ENCODE measurements at places on chromosomes 1 and 21.
A peak's percentile ranks its signal among the peaks of the same experiment; 100 is the strongest.

GRCh38 chr1:234683127-234683860, 73.3 kb upstream of the IRF2BP2 start:
- DNase-seq, result peak; percentile 45

DNA sequence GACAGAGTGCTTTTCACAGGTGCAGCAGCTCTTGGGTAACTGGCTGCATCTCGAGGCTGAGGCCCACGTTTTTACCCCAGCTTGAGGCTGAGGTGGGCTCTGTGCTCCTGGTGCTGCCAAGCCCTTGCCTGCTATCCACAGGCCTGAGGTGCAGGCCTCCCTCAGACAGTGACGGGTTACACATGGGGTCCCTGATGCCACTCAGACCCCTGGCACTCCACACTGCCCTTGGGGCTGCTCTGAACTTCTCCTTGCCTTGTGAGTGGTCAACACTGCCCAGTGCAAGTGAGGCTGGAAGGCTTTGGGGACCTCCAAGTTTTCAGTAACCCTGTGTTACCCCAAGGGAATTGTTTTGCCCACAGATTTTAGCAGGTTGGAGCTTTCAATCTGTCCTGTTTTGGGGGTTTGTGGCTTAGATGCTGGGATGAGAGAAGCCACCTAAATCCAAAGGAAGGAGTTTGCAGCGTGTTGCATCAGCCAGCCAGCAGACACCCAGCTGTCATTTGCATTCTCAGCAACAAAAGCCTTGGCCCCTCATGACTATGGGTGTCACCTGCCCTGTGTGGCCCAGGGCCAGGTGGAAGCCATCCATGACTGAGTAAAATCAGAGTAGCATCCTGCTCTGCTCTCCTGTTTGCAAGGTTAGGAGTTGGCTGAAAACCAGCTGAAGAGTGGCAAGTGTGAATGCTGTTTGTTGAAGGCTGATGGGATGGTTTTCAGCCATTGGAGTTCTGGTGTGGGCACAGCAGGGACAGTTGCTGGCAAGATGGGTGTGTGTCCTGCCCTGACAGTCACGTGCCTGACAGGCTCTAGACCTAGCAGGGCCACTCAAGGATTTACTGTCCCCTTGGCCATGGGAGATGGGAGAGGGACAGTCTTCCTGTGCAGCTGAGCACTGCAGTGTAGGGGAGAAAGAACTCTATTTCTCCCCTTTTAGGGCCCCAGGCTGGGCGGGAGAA, 3.2 kb downstream of the RNF187 start:
- no peak for DNase-seq

GRCh38 chr1:229940684-229941083, 126.4 kb upstream of the GALNT2 start:
- no peak for DNase-seq

GRCh38 chr1:234725177-234726132, 115.5 kb upstream of the IRF2BP2 start:
- DNase-seq, result no peak

GRCh38 chr1:193416226-193417024, 230.0 kb upstream of the B3GALT2 start:
- DNase-seq, result no peak

GRCh38 chr1:28256197-28256827, 3.0 kb upstream of the SESN2 start:
- DNase-seq, result no peak

- DNase-seq, result no peak
These were observed 81.0 kb upstream of the KCNK2 start for GRCh38 chr1:215001419-215002021.

GRCh38 chr1:226625832-226626576, 77.4 kb downstream of the STUM start:
- no peak for DNase-seq

- peak; percentile 54 for DNase-seq
These were observed 137.1 kb upstream of the CD34 start for GRCh38 chr1:208047975-208048374.

- DNase-seq, result no peak
These were observed 461.3 kb downstream of the RPS6KC1 start for GRCh38 chr1:213512316-213512715.

- no peak for DNase-seq
These were observed 12.4 kb downstream of the ENTREP3 start for GRCh38 chr1:155242805-155243358.

DNA sequence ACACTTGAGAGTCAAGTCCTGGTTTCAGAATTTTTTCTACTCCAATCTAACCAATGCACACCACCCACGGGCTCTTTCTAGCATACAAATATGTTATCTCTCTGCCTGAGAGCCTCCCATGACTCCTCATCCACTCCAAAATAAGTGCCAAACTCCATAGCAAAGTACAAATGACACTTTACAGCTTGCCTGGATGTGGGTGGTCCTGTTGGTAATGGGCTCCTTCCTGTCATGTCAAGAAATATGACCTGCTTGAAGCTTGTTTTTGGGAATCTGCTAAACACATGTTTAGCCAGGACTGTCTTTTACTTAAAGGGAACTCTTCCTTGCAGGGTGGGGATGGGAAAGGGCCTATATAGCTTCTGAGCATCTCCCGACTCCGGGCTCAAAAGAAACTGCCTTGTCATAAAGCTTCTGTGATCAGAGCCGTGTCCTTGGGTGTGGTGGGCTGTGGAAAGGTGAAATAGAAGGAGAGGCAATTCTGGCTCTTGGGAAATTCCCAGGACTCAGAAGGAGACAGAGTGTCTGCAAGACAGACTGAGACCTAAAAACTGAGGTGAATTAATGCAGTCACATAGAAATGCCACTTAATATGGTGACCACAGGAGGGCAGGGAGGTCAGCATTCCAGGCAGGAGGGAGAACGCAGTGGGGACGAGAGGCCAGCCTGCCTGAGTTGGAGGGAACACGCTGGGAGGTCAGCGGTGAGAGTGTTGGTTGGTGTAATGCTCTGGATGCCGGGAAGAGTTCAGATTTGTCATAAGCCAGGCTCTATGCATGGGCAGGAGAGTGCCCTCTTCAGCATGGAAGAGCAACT, 6.1 kb upstream of the IGFN1 start:
- DNase-seq, result peak; percentile 53

Measured in testis (tissue), 5 donors.